Right renal pelvis (tissue), 4 donors: ENCODE measurements at places on chromosomes 12 and 14.

DNA sequence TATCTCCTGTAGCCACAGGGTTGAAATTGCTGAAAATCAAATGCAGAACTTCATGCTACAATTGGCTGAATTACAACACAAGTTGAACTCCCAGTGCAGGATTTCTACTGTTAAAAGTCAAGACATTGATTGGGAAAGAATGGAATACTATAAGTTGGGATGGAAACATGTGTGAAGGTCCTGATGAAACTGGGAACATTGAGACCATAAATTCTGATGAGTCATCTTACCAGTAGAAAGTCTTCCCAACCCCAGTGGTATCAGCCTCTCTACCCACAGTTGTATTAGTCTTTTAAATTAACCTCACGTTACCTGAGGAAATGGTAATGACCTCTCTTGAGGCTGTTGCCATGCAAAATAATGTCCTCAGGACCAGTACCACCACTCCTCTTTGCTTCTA, 27.4 kb upstream of the DYRK2 start:
- no peak for DNase-seq

- no peak for DNase-seq
Observed at GRCh38 chr12:3973973-3974644, 100.9 kb upstream of the PARP11 start.

- DNase-seq = no peak
Observed at GRCh38 chr12:24206621-24207020, 257.2 kb upstream of the SOX5 start.

- DNase-seq = no peak
Observed at GRCh38 chr14:23102801-23103200, 2.0 kb downstream of the CIROP start.

DNA sequence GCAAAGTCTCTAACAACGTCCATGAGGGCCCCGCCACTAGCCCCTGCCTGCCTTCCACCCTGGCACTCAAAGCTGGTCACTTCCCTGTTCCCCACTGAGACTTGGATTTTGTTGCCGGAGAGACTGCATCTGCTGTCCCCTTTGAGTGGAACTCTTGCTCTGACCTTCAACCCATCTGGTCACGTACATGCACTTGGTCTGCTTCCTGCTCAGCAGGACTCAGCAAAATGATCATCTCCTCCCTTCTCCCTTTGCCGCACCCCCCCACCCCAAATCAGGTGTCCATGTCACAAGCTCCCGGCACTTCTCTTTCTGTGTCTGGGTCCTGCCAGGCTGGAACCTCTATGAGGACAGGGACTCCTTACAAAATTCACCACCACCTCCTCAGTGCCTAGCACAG, 180.9 kb downstream of the CHST11 start:
- DNase-seq = no peak

DNA sequence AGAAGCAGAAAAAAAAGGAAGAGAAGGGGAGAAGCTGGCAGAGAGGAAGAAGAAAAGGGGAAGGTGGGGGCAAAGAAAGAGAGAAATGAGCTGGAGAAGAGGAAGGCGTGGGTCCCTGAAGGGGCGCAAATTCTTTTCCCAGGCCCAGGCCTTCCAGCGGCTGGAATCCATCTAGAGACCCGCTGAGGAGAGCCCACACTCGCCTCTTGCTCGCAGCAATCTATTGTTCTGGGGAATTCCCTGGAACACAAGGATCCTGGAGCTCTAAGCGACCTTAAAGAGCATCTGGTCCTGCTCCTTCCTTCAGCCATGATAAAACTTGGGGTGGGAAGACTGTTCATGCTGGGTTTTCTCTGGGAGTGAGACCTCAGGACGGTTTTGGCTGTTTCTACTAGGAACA, 41.2 kb upstream of the FKBP4 start:
- no peak for DNase-seq

GRCh38 chr14:87231336-87232026, 761.5 kb downstream of the GALC start:
- no peak for DNase-seq

GRCh38 chr12:112049351-112049750, 36.1 kb downstream of the ERP29 start:
- no peak for DNase-seq
